ENCODE measurements at places on chromosomes 11 and 22.

DNA sequence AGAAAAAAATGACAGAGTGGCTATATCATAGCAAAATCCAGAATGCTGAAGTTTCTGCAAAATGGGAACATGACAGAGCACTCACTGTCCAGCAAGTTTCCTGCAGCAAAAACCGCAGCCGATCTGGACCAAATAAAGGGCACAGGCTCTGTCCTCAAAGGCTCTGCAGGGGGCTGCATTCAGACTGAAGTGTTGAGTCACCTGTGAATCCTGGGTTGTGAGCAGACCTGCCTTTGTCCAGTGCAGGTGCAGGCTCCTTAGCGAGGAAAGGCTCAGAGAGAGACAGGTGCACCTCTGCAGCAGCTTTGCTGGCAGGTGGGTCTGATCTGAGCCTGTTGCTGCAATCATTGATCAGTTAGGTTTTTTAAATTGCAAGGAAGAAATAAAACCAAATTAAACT is 29.3 kb upstream of the NFAM1 start:
- DNase-seq = no peak

DNA sequence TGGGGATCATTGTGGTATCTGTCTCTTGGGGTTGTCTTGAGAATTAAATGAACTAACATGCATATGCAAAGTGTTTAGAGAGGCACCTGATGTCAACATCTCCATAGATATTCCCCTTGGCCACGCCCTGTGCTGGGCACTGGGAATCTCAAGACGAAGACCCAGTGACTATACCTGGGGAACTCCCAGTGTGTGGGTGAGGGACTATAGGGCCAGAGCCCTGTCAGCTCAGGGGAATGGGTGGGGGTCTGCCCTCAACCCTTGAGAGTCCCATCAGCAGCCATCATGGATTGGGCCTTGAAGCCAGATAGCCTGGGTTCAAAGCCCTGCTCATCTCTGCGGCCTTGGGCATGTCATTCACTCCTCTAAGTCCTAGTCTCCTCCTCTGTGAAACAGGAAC is 21.6 kb upstream of the LMO1 start:
- DNase-seq = no peak

- DNase-seq = no peak
Observed at GRCh38 chr11:65791719-65792213, 4.9 kb downstream of the OVOL1 start.

- DNase-seq = no peak
Observed at GRCh38 chr22:49619301-49619700, 208.4 kb downstream of the BRD1 start.

GRCh38 chr11:111729071-111729830 is 36.9 kb downstream of the PPP2R1B start:
- DNase-seq = no peak

GRCh38 chr11:36738292-36738861 is 140.3 kb upstream of the RAG2 start:
- DNase-seq = no peak

- DNase-seq = no peak
Observed at GRCh38 chr22:38886333-38886732, 14.3 kb upstream of the CBX6 start.

- peak; percentile 49 for DNase-seq
Observed at GRCh38 chr11:34513682-34514449, at the start of gene ELF5. ELF5 (minus strand) TSS chr11:34513794; CDS start chr11:34505749, 8,045 bp downstream.

GRCh38 chr22:24325105-24325757 is 54.6 kb downstream of the SPECC1L start:
- DNase-seq = no peak

- no peak for DNase-seq
Observed at GRCh38 chr11:81839976-81840375, 893.7 kb downstream of the FAM181B start.

- no peak for DNase-seq
Observed at GRCh38 chr11:98185245-98185644, 835.5 kb upstream of the CNTN5 start.

DNA sequence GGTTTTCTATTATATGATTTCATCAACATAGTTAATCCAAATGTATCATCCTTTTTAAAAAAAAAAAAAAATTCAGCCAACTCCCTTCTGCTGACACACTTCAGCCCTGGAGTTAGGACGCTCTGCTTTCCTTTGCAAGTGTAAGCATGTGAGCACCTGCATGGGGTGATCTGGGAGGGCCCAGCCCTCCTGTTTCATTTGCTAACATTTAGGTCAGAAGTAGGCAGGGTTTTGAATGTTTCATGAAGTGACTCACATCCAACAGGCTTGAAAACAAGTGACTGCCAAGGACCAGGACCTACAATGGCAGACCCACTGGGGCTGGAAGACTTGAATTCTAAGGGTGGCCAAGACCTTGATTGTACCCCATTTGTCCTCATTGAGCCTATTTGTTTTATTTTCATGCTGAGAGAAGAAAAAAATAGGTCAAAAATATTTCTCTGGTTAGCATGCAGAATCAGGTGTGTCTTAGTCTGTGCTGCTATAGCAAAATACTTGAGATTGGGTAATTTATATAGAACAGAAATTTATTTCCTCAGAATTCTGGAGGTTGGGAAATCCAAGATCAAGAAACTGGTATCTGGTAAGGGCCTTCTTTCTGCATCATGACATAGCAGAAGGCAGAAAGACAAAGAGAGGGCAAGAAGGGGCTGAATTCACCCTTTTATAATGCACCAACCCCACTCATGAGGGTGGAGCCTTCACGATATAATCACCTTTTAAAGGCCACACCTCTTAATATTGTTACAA is 137.6 kb downstream of the CD44 start:
- no peak for DNase-seq

DNA sequence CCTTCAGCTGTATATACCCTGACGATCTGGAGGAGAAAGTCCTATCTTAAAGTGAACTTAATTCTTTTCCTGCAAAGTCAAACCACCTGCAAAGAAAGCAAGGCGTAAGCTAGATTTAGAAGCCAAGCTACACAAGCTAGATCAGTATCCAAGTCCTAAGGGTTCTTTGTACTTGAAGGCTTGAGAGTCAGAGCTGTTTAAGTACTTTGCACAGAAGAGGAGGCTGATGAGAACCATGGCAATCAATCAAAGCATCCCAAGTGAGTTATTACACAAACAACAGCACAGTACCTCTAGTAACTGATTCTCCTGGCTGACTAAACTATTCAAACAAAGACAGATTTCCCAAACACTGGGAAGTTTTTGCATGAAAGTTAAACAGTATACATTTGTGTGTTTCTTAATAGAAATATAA is 1.9 kb downstream of the CDON start:
- DNase-seq = no peak

DNA sequence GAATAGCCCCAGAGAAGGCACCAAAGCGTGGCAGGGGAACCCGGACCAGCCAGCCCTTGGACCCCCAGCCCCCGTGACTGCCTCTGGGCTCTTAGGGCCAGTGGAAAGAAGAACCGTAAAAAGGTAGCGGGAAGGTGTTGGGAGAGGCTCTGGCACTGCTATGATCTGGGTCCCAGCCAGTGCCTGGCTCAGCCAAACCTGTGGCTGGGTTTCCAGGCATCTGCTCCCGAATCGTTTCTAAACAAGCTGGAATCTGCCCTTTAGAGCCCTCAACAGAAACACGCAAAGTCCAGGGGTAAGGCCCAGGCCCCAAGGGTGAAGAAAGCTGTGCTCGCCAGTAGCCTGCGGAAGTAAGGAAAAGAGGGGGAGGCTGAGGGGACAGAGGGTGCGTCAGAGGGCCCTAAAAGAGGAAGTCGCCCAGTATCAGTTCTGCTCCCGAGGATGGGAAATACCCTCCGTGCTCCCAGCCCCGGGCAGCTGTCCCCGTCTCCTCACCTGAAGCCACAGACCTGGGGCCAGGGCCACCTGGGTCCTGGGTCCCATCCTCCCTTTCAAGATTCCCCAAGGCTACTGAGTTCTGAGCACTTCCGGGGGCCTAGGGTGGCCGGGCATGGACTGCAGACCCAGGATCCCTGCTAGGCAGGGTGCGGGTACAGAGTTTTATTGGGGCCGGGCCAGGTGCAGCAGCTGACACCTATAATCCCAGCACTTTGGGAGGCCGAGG is 24.7 kb downstream of the IL10RA start:
- no peak for DNase-seq

- DNase-seq = no peak
Observed at GRCh38 chr11:33125611-33126010, 35.7 kb downstream of the CSTF3 start.

DNA sequence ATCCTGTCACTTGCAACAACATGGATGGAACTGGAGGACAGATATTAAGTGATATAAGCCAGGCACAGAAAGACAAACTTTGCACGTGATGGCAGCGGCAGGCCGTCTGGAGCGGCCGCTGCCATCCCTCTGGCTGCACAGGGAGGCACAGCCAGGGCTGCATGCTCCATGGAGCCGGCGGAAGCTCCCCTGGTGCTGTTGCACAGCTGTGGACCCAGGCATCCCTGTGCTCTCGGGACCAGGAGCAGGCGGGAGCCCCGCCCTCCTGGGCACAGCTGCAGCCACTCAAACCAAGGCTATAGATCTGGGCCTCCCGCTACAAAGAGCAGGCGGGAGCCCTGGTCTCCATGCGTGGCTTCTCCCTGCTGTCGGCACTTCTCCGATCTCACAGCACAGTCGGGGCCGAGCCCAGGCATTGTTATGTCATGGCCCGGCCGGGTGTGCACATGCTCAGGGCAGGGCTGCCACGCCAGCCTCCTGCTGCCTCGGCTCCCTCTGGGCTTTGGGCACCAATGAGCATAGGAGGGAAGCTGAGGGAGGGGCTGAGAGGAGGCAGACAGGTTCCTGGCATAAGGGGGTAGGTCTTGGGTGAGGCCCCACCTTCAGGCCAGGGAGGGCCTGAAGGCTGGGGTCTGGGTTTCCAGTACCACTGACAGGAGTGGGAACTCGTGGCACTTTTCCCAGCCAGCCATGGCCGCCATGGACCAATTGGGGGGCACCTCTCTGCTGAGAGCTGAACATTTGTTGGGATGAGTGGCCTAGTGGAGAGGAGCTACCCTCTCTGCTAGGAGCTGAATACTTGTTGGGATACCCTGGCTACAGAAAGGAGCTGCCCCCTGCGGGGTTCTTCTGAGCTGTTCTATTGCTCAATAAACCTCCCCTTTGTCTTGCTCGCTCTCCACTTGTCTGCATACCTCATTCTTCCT is 16.7 kb downstream of the RRP8 start:
- no peak for DNase-seq

DNA sequence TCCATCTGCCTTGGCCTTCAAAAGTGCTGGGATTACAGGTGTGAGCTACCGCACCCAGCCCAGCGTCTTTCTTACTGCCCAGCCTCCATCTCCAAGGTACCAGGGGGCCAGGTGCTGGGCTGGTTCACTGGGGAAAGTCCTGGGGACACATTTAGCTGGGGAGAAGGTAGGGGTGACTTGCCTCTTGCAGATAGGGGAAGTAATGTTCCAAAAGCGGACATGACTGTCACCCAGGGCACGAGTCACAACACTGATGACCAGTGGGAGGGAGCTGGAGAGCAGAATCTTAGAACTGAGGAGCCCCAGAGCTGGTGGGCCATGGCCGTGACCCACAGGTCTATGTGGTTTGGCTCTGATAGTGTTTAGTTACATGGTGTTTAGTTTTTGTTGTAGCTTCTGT is 2.4 kb upstream of the SLC15A3 start:
- DNase-seq = no peak

DNA sequence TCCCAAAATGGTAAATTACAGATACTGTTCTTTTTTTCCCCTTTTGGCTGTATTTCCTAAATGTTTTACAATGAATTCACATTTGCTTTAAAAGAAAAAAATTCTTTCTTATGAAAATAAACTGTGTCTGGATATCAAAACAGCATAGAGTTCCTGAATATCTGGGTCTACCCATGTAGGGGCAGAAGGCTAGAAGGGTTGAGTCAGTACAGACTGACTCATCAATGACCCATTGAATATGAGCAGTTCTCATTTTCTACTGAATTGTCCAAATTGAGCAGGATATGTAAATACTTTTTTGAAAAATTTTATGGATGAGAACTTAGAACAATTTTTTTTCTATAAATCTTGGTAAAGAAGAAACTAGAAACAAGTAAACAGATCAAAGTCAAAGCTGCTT is 16.3 kb upstream of the C11orf87 start:
- DNase-seq = no peak

DNA sequence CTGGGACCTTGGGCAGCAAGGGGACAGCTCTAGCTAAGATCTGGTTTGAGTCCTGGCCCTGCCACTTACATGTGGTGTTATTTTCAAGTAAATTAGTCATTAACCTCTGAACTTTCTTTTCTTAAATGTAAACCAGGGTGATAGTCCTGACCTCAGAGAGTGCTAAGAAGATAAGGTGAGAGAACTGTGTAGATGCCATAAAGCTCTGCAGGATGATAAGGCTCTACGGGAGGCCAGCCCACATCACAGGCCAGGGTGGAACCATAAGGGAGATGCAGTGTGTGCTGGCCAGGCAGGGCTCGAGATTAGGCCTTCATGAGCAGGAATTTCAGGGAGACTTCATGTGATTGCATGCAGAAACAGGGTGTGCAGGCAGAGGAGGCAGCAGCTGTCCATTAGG is 24.2 kb downstream of the NECTIN1 start:
- no peak for DNase-seq

DNA sequence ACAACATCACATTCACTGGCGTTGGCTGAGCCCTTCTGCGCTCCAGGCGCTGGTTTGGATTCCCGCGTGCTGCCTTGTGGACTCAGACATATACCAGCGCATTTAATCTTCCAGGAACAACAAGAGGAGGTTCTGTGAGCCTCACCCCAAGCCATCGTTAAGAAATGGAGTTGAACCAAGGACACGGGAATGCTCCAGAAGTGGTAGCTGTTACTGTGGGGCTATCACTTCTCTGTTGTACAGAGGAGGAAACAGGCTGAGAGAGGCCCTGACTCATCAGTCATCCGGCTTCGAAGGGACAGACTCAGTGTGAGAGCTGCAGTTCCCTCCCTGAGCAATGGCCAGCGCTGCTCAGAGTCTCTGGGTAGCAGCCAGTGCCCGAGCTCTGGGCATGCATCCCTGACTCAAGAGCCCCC is 291.3 kb downstream of the TBC1D22A start:
- DNase-seq = no peak

- no peak for DNase-seq
Observed at GRCh38 chr11:15711311-15711710, 596.6 kb downstream of the INSC start.

DNA sequence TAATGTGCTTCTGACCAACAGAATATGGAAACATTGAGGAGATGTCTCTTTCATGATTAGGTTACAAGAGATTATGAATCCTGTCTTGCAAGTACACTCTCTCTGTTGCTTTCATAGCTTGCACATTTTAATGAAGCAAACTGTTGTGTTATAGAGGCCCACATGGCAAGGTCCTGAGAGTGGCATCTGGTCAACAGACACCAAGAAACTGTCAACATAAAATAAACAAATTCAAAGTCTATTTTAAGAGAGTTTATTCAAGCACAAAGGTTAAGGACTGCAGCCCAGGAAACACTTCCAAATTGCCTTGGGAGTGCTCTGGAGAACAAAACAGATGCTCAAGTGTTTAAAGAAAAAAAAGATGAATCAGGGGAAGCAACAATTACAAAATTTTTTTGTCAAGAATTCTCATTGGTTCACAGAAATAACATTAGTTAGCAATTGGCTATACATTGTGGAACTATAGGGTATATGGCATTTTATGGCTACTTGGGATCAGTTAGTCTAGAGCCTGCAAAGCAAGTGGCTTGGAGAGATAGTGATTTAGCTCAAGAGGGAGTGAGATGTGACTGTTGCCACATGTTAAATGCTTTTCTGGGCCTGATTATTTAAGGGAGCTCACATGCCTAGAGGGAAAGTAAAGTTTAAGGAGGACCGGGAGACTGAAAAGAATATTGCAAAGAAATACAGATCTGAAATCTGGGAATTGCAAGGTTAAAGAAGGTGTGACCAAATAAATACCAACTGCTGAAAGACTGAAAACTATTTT is 54.6 kb downstream of the CTSC start:
- no peak for DNase-seq

GRCh38 chr11:70924108-70924507 is 328.3 kb downstream of the SHANK2 start:
- no peak for DNase-seq
